ENCODE measurements at places on chromosomes 1 and 21. TPM values are rescaled to one million over a fixed set of nuclear protein-coding genes. Genes with fewer than 3 reads are reported as not detected.

The LIPI gene
- not detected for total RNA-seq

The AVPR1B gene
- not detected for total RNA-seq

The LGR6 gene
- not detected for total RNA-seq

The SLC25A34 gene
- total RNA-seq = 0.62 TPM

The ASAP3 gene
- 23.6 TPM for total RNA-seq

The FAAH gene
- 1.00 TPM for total RNA-seq

The POU2F1 gene
- total RNA-seq = 5.3 TPM

The TEX35 gene
- total RNA-seq = not detected

The CLCNKB gene
- 0.12 TPM for total RNA-seq

The BRINP3 gene
- total RNA-seq = not detected

The GREM2 gene
- 1.00 TPM for total RNA-seq

The CDK18 gene
- total RNA-seq = 0.62 TPM

The DIO1 gene
- not detected for total RNA-seq

The C1orf87 gene
- not detected for total RNA-seq

The SLC30A10 gene
- total RNA-seq = not detected

The ADORA1 gene
- 7.5 TPM for total RNA-seq

The ATP6V1G3 gene
- total RNA-seq = not detected

The RAB25 gene
- total RNA-seq = not detected

The NOS1AP gene
- total RNA-seq = 0.44 TPM

The DRAXIN gene
- 0.12 TPM for total RNA-seq

The KCNT2 gene
- total RNA-seq = 1.8 TPM

The RNU1-4 gene
- 2,224 TPM for total RNA-seq

The PTPRF gene
- 58.4 TPM for total RNA-seq

The ZNF124 gene
- 38.5 TPM for total RNA-seq

The LEFTY2 gene
- not detected for total RNA-seq

The E2F2 gene
- 0.50 TPM for total RNA-seq
